ENCODE measurements at places on chromosomes 7 and 10.

GRCh38 chr10:68301790-68302502, 29.9 kb upstream of the HNRNPH3 start:
- DNase-seq, result no peak

GRCh38 chr10:5547681-5547930, 22.8 kb downstream of the CALML3 start:
- no peak for DNase-seq

DNA sequence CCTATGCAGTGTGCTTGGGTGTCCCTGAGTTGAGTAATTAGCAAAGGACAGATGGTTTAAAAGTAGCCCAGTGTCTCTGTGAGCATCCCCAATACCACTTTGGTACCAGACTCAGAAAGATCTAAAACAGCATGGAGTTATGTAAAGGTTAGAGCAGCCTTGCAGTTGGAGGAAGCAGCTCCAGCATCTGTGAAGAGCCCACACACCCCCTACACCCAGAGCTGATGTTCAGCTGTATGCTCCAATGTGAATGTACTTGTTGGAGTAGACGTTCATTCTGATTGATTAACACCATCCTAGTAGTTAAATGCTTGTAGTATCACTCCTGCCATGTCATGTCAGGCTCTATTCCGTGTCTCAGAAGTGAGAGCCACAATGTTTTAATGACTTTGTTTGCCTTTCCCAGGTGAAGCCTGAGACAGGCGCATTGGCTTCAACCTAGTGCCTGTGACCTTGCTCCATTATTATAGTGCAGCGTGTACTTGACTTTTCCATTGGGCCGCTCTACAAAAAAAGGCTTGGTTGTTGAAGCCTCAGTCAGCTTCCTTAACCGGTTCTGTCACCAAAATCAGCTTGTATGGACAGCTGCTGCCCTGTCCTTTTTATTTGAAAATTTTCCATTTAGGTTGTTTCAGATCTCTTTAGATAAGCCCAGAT, 154.2 kb downstream of the LCOR start:
- DNase-seq, result no peak

DNA sequence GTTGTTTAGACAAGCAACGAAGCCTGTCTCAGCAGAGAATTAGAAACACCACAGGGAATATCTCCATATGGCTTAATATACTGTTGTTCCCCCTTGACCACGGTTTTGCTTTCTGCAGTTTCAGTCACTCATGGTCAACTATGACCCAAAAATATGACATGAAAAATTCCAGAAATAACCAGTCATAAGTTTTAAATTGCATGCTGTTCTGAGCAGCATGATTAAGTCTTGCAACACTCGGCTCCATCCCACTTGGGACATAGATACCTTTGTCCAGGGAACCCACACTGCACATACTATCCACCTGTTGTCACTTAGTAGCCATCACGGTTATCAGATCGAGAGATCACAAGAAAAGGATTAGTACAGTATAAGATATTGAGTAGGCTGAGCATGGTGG, 60.7 kb upstream of the FOXK1 start:
- no peak for DNase-seq

GRCh38 chr10:132077091-132077490, 11.3 kb downstream of the JAKMIP3 start:
- no peak for DNase-seq

GRCh38 chr10:84117686-84118394, 21.5 kb upstream of the GHITM start:
- no peak for DNase-seq

DNA sequence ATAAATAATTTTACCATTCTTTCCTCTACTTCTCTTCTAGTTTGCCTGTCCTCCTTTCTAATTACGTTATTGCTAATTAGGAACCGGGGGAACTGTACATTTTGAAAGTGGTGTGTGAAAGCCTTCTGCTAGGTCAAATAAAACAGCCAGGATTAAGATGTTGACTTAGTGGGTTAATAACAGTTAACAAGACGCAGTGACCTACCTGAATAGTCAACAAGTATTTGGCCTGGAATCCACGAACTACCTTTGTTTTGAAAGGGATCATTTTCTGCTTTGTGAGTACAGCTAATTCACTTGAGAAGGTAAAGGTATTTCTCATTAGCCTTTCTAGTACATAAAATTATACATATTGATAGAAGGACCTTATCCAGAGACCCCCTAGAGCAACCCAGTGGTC, 139.9 kb downstream of the COL28A1 start:
- no peak for DNase-seq

DNA sequence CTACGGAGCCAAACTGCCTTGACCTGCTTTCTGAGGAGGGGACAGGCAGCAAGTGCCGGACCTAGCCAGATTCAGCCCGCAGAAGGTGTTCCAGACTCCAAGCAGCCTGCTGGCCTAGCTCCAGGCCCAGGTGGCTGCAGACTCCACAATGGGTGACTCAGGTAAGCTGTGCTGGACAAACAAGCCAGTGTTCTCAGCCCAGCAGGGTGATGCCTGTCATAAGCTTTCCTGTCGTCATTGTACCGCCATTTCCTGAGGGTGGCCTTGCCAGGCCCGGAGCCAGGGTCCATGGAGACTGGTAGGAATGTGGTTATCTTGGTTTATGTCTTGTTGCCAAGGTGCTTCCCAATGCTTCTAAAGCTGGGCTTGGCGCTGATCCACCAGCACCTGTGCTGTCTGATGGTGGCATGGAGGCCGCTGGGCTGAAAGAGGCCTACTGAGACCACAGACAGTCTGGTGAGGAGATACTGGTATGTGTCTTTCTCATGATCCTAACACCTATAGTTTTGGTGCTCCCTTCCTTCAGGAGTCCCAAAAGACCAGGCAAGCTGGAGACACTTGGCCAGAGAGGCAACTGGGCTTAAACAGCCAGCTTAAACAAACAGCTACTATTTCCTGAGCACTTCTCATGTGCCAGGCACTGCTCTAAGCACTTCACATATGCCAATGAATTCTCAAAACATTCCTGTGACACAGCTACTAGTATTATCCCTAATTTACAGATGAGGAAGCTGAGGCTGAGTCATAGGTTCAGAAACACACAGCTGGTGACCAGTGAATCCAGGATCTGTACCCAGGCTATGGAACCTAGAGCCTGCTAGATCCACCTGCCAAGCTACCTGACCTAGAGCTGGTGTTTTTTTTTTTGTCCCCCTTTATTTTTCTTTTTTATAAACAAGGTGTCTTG, 42.0 kb downstream of the ZC3HC1 start:
- no peak for DNase-seq

- DNase-seq, result no peak
Observed at GRCh38 chr10:43859016-43859525, 210.4 kb upstream of the ZNF32 start.

- no peak for DNase-seq
Observed at GRCh38 chr10:88187472-88187871, 324.0 kb downstream of the PTEN start.
